CD4-positive, CD25-positive, alpha-beta regulatory T cell (primary cell): ENCODE measurements at places on chromosomes 6 and 20. TPM values are rescaled to one million over a fixed set of nuclear protein-coding genes. Genes with fewer than 3 reads are reported as not detected.

DNA sequence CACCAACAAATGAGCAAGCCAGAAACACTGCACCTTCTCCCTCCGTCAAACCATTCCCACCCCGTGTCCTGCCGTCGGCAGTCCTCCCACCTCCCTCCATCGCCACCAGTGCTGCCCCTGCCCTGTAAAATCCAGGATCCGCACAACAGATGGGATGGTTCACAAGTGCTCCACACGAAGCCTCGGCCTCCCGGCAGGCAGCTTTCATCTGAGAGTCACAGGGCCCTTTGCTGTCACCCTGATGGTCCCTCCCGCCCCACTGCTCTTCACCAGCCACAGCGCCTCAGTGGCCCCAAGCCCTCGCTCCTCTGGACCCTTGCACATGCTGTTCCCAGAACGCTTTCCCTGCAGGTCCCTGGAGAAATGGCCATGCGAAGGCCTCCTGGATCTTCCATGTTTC lies 12.1 kb downstream of the SLC4A11 start:
- H3K27ac ChIP-seq = no peak overlapping the region
- peaks cover 12% of the 10 kb centered on the region for H3K36me3 ChIP-seq
- no peaks in the 10 kb centered on the region for H3K27me3 ChIP-seq
- DNase-seq = no peak
- H3K4me3 ChIP-seq = no peak overlapping the region

DNA sequence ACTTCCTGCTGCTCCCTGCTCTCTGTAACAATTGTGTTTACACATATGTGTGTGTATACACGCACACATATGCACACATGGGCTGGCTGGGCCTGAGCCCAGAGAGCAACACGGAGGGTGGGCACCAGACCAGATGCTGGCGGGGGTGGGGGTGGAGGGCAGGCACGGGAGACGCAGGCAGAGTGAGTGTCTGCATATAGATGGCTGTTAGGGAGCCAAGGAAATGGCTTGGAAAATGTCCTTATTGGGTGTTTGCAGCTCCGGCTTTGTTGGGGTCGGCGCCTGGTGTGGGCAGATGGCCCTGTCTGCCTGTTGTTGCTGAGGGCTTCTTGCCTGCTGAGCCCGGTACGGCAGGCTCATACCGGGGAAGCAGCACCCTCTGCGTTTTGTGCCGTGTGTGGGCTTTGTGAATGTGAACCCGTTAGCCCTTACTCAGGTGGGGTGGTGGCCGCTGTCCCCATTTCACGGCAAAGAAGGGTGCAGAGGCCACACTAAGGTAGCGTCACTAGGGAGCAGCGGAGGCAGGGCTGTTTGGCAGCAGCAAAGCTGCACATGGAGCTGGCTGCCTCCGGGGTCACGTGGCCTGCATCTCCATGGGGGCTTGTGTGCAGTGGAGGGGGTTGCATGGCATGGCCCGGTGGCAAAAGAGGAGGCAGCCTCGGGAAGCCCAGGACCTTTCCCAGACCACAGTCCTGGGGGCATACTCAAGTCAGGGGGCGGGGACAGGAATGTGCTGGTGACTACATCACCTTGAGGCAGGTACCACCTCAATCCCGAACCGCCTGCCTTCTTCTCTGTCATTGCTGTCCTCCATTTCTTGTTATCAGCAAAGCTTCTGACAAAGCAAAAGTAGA lies 47.4 kb upstream of the SRF start:
- DNase-seq = no peak
- no peaks in the 10 kb centered on the region for H3K36me3 ChIP-seq
- H3K27me3 ChIP-seq = no peaks in the 10 kb centered on the region
- no peak overlapping the region for H3K27ac ChIP-seq
- H3K4me1 ChIP-seq = no peaks in the 10 kb centered on the region

- no peak overlapping the region for H3K27ac ChIP-seq
- H3K4me3 ChIP-seq = no peak overlapping the region
- H3K27me3 ChIP-seq = peaks cover 6% of the 10 kb centered on the region
- H3K4me1 ChIP-seq = no peaks in the 10 kb centered on the region
- no peaks in the 10 kb centered on the region for H3K36me3 ChIP-seq
These were observed 90.1 kb downstream of the ANKRD60 start for GRCh38 chr20:58138395-58138794.

Gene PLA2G7
- not detected for total RNA-seq

GRCh38 chr20:64057628-64058498 lies 5.1 kb upstream of the TCEA2 start:
- H3K27ac ChIP-seq = no peak overlapping the region
- H3K4me3 ChIP-seq = no peak overlapping the region
- no peaks in the 10 kb centered on the region for H3K27me3 ChIP-seq

GRCh38 chr20:60035-60918 lies 27.2 kb upstream of the DEFB125 start:
- no peak overlapping the region for H3K27ac ChIP-seq
- no peaks in the 10 kb centered on the region for H3K4me1 ChIP-seq
- H3K27me3 ChIP-seq = no peaks in the 10 kb centered on the region
- DNase-seq = no peak
- H3K4me3 ChIP-seq = no peak overlapping the region

DNA sequence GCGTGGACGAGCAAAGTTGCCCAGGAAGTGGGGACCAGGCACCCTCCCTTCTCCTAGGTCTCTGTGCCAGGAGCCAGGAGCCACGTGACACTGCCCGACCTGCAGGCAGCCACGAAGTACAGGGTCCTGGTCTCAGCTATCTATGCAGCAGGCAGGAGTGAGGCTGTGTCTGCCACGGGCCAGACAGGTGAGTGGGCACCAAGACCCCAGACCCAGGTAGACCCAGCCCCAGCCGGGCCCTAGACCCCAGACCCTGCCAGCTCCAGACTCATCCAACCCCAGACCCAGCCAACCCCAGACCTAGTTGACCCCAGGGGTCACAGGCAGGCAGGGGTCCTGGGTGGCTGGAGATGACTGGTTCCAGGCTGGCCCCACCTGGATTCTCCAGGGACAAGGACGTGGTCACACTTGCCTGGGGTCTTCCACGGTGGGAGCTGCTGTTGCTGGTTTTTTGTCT lies 21.1 kb downstream of the COL20A1 start:
- no peaks in the 10 kb centered on the region for H3K27me3 ChIP-seq
- no peak overlapping the region for H3K27ac ChIP-seq
- H3K4me1 ChIP-seq = no peaks in the 10 kb centered on the region
- no peaks in the 10 kb centered on the region for H3K36me3 ChIP-seq
- no peak overlapping the region for H3K4me3 ChIP-seq

Gene CGA
- total RNA-seq = 0.62 TPM

- H3K27ac ChIP-seq = no peak overlapping the region
- peaks cover 37% of the 10 kb centered on the region for H3K4me1 ChIP-seq
- no peak overlapping the region for H3K4me3 ChIP-seq
- no peaks in the 10 kb centered on the region for H3K36me3 ChIP-seq
- DNase-seq = no peak
These were observed 3.9 kb downstream of the ETV7 start for GRCh38 chr6:36383606-36384005.

GRCh38 chr6:156752666-156753301 lies 24.4 kb upstream of the ARID1B start:
- H3K27ac ChIP-seq = no peak overlapping the region
- no peak for DNase-seq
- H3K27me3 ChIP-seq = peaks cover 9% of the 10 kb centered on the region
- H3K4me3 ChIP-seq = no peak overlapping the region

Gene MUCL3
- total RNA-seq = not detected

DNA sequence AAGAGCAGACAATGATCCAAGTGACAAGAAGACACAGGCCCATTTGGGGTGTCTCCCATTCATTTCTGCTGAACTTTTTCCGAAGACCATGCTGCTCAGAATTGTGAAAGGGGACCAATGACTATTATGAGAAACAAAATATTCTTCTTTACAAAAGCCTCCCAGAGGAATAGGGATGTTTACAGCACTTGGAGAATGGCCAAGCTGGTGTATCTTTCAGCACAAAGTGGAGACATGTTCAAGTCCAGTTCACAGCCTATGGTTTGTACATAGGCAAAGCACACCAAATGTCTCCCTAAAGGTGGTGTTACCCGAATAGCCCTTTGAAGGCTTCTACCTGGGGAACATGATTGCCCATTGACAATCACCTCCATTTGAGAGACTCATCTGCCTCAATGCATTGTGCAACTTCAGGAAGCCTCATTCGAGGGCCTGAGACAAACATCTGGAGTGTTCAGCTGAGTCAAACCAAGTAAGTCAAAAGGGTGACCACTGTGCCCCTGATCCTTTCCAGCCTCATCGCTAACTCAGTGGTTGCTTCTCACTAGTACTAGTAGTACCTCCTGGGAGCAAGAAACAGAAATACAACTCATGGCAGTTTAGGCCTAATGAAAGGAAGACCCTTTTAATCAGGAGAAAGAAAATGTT lies 451.0 kb upstream of the MARCKS start:
- no peak overlapping the region for H3K4me3 ChIP-seq
- DNase-seq = no peak
- no peaks in the 10 kb centered on the region for H3K36me3 ChIP-seq
- no peak overlapping the region for H3K27ac ChIP-seq
- no peaks in the 10 kb centered on the region for H3K27me3 ChIP-seq

DNA sequence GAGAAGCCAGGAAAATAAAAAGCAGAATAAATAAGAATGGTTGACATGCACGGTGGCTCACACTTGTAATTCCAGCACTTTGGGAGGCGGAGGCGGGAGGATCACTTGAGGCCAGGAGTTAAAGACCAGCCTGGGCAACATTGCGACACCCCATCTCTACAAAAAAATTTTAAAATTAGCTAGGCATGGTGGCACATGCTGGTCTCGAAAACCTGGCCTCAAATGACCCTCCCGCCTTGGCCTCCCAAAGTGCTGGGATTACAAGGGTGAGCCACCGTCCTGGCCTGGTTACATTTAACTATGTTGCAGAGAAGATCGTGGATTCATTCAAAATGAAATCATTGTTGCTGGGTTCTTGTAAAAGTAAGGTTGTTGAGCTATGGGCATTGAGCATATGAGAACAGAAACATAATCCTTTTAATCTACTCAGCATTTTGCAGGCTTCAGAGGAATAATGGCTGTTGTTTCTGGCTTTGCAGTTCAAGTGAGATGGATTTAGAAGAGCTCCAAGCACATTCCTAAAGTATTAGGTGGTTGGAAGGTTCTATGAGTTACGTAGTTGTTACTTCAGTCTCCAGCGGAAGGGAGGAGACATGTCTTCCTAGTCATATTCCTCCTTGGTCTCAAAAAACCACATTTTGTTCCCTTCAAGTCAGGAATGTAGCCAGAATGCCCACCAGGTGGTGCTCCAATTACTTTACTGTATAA lies 45.6 kb upstream of the RAB23 start:
- H3K36me3 ChIP-seq = no peaks in the 10 kb centered on the region
- DNase-seq = peak; percentile 42
- no peak overlapping the region for H3K27ac ChIP-seq
- no peaks in the 10 kb centered on the region for H3K27me3 ChIP-seq
